Ascending aorta (tissue), 2 donors: ENCODE measurements at places on chromosomes 1 and 21.

DNA sequence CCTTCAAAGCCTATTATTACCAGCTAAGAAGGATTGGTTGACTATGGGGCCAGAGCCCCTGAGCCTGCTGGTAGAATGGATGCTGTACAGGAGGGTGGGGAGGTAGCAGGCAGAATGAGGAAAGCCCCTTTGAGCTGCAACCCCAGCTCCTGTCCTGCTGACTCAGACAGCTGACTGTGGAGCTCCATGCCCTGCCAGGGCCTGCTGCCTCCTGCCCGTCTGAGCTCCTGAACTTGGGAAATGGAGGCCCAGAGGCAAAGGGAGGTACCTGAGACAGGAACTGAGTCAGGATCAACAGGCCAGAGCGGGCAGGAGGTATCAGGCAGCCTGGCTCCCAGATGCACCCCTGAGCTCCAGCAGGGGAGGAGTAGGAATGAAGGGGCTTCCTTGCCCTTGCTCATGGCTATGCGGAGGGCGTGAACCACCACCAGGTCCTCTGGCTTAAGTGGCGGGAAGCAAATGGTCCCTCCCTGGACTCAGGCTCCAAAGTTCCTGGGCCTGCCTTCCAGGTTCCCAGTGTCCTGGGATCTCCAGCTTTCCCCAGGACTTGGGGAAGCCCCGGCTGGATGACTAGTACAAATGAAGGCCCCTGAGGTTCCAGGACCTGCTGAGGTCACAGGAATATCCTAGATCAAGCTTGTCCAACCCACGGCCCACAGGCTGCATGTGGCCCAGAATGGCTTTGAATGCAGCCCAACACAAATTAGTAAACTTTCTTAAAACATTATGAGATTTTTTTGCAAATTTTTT lies 3.9 kb upstream of the SFN start:
- H3K27ac ChIP-seq, result no peak overlapping the region
- DNase-seq, result no peak
- no peak overlapping the region for H3K4me3 ChIP-seq
- H3K36me3 ChIP-seq, result peaks cover 7% of the 10 kb centered on the region
- H3K27me3 ChIP-seq, result no peaks in the 10 kb centered on the region
- H3K4me1 ChIP-seq, result no peaks in the 10 kb centered on the region

DNA sequence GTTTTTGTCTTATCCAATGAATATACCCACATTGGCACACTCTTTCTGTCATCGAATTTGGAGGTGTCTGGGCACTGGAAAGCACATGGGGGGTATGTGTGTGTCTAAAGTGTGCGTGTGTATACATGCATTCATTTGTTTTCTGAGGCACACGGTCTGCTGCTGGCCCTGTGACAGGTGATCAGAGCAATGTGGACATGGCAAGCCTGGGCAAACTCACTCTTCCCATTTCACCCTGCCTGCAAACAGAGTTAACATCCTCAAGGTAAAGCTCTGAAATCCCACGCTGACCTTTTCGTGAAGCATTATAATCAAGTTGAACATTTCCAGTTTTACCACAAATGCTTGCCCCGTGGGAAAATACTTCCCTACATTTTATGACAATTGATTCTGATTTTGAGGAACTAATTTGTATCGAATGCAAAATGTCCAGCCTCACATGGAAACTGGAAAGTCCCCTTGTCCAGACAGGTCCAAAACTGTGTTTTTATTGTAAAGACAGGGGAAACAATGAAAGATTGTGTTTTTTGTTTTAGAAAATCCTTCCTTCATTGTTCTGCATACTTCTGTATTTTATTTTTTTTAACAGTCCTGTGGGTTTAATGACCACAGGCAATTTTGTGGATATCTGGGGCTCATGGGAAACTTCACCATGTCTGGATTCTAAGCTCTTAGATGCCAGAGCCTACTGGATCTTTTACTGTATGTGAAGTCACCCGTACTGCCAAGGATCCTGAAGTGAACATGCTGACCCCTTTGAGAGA lies 160.9 kb downstream of the PBX1 start:
- no peaks in the 10 kb centered on the region for H3K36me3 ChIP-seq
- H3K4me3 ChIP-seq, result no peak overlapping the region
- DNase-seq, result no peak
- H3K27ac ChIP-seq, result no peak overlapping the region
- H3K4me1 ChIP-seq, result no peaks in the 10 kb centered on the region
- H3K27me3 ChIP-seq, result no peaks in the 10 kb centered on the region

DNA sequence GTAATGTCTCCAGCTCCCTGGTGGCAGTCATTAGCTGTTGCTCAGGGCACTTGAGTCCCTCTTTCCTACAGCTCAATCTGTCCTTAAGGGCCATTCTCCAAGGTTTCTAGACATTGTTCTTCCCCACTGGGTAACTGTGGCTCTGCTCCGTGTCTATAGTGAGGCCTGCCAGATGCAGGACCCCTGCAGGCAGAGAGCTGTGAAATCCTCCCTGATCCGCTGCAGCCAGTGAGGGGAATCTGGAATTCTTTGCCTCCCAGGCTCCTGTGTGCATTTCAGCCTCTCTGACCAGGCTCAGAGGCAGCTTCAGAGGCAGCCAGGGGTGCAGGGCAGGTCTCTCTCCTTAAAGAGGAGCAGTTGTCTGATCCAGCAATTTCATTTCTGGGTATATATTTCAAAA lies 14.4 kb upstream of the IGSF21 start:
- no peaks in the 10 kb centered on the region for H3K27me3 ChIP-seq
- H3K36me3 ChIP-seq, result no peaks in the 10 kb centered on the region
- no peak overlapping the region for H3K27ac ChIP-seq
- no peak overlapping the region for H3K4me3 ChIP-seq
- DNase-seq, result no peak
- no peaks in the 10 kb centered on the region for H3K4me1 ChIP-seq

GRCh38 chr1:152495066-152495675 lies 15.4 kb upstream of the LCE5A start:
- no peaks in the 10 kb centered on the region for H3K4me1 ChIP-seq
- no peaks in the 10 kb centered on the region for H3K27me3 ChIP-seq
- H3K4me3 ChIP-seq, result no peak overlapping the region

DNA sequence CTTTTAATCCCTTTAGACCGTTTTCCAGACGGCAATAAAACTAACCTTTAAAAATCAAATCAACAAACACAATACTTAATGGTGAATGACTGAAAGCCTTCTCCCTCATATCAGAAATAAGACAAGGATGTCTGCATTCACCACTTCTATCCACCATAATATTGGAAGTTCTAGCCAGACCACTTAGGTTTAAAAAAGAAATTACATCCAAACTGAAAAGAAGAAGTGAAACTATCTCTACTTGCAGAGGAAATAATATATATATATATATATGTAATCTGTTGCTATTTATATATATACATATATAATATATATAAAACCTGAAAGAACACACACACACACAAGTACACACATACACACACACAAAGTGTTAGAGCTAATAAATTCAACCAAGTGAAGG lies 100.4 kb downstream of the BRINP3 start:
- DNase-seq, result no peak
- H3K4me3 ChIP-seq, result no peak overlapping the region
- no peak overlapping the region for H3K27ac ChIP-seq
- H3K27me3 ChIP-seq, result no peaks in the 10 kb centered on the region
- H3K4me1 ChIP-seq, result no peaks in the 10 kb centered on the region

DNA sequence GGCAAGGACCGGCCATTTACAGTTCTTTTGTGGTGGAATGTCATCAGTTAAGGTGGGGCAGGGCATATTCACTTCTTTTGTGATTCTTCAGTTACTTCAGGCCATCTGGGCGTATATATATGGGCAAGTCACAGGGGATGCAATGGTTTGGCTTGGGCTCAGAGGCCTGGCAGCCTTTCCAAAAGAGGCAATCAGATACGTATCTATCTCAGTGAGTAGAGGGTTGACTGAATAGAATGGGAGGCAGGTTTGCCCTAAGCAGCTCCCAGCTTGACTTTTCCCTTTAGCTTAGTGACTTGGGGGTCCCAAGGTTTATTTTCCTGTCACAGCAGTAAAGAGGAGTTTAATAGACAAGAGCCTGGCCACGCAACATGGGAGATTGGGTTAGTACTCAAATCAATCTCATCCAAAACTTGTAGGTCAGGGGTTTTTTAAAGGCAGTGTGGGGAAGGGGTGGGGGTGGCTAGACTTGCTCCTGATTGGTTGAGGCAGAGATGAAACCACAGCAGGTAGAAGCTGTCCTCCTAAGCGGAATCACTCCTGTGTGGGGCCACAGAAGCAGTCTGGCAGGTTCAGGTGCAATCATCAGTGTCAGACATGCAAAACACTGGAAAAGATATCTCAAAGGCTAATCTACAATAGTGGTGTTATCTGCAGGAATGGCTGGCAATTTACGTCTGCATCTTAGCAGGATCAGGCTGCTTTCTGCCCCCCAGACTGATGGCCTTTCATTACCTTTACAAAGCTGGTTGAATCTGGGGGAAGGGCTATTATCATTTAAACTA lies 112.9 kb downstream of the TLR5 start:
- H3K4me3 ChIP-seq, result no peak overlapping the region
- no peaks in the 10 kb centered on the region for H3K27me3 ChIP-seq
- H3K27ac ChIP-seq, result no peak overlapping the region
- H3K36me3 ChIP-seq, result no peaks in the 10 kb centered on the region
- no peaks in the 10 kb centered on the region for H3K4me1 ChIP-seq

GRCh38 chr1:106480629-106481028 lies 575.8 kb upstream of the PRMT6 start:
- H3K27ac ChIP-seq, result no peak overlapping the region
- no peak for DNase-seq
- H3K4me1 ChIP-seq, result no peaks in the 10 kb centered on the region
- no peaks in the 10 kb centered on the region for H3K36me3 ChIP-seq
- H3K27me3 ChIP-seq, result no peaks in the 10 kb centered on the region
- H3K4me3 ChIP-seq, result no peak overlapping the region

GRCh38 chr1:38991638-38992411 lies 749 bp downstream of the AKIRIN1 start:
- H3K36me3 ChIP-seq, result no peaks in the 10 kb centered on the region
- peak overlapping the region; percentile 89 for H3K27ac ChIP-seq
- peak overlapping the region; percentile 82 for H3K4me3 ChIP-seq
- DNase-seq, result no peak
- H3K4me1 ChIP-seq, result no peaks in the 10 kb centered on the region

GRCh38 chr1:205319081-205320018 lies 2.2 kb downstream of the NUAK2 start:
- no peaks in the 10 kb centered on the region for H3K4me1 ChIP-seq
- no peak overlapping the region for H3K4me3 ChIP-seq
- no peaks in the 10 kb centered on the region for H3K27me3 ChIP-seq
- DNase-seq, result no peak
- H3K36me3 ChIP-seq, result no peaks in the 10 kb centered on the region

DNA sequence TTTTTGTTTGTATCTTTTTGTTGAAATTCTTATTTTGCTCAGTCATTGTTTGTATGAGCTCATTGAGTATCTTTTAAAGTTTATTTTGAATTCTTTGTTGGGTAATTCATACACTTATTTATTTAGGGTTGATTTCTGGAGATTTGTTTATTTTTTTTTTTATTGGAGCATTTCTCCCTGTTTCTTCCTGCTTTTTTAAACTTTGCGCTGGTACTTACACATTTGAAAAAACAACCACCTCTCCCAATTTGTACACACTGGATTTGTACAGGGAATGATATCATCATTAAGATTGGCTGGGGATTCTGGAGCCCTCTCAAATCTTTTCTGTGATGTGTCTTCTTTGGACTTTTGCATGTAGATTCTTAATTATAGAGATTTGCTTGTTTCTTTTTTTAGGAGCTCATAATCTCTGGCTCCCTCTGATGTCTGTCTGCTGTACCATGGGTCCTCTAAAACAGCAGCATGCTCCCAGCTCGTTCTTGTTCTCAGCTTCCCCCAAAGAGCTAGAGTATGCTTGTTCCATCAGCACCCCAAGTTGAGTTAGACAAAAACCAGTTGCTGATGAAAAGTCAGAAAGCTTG lies 310.7 kb downstream of the DUSP10 start:
- no peaks in the 10 kb centered on the region for H3K4me1 ChIP-seq
- no peak for DNase-seq
- no peak overlapping the region for H3K4me3 ChIP-seq

- no peak for DNase-seq
- H3K27me3 ChIP-seq, result no peaks in the 10 kb centered on the region
- H3K4me1 ChIP-seq, result no peaks in the 10 kb centered on the region
Observed at GRCh38 chr1:236837115-236837514, 42.0 kb downstream of the MTR start.

- no peak overlapping the region for H3K4me3 ChIP-seq
- H3K27ac ChIP-seq, result no peak overlapping the region
- no peak for DNase-seq
- H3K36me3 ChIP-seq, result no peaks in the 10 kb centered on the region
- H3K4me1 ChIP-seq, result no peaks in the 10 kb centered on the region
- H3K27me3 ChIP-seq, result no peaks in the 10 kb centered on the region
Observed at GRCh38 chr1:208857465-208857864, 613.3 kb upstream of the PLXNA2 start.

DNA sequence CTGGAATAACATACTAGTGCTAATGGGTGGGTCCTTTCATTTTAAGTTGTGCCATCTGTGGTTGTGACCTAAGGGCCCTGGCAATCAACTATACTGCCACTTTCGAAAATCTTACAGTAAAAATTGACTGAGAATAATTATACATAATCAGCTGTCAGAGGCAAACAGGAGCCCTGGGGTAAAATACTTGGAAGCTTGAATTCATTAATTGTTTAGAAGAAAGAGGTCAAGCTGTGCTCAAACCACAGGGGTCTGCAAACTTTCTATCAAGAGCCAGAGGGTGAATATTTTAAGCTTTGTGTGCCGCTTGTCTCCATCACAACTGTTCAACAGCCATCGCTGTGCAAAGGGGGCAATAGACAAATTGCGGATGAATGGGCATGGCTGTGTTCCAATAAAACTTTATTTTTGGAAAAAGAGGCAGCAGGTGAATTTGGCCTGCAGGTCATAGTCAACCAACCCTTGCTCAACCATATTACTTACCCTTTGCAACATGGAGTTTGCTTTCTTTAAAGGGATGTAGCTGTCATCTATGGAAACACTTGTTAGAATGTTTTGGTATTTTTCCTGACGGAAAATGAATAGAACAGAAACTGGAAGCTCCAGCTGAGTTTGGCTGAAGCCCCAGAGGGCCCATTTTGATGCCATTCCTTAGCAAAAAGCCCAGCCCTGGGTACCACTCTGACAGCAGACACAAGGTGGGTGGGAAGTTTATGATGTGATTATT lies 35.7 kb upstream of the USP1 start:
- H3K4me1 ChIP-seq, result no peaks in the 10 kb centered on the region
- no peaks in the 10 kb centered on the region for H3K27me3 ChIP-seq
- DNase-seq, result no peak
- no peaks in the 10 kb centered on the region for H3K36me3 ChIP-seq
- H3K4me3 ChIP-seq, result no peak overlapping the region

GRCh38 chr1:236213534-236213933 lies 68.2 kb downstream of the ERO1B start:
- no peaks in the 10 kb centered on the region for H3K36me3 ChIP-seq
- no peaks in the 10 kb centered on the region for H3K4me1 ChIP-seq
- no peaks in the 10 kb centered on the region for H3K27me3 ChIP-seq
- H3K27ac ChIP-seq, result no peak overlapping the region
- DNase-seq, result no peak

- no peak overlapping the region for H3K27ac ChIP-seq
- no peaks in the 10 kb centered on the region for H3K27me3 ChIP-seq
- H3K4me3 ChIP-seq, result no peak overlapping the region
- no peak for DNase-seq
Observed at GRCh38 chr1:97209381-97209957, 487.9 kb downstream of the PTBP2 start.

GRCh38 chr1:230747890-230748800 lies 957 bp downstream of the CAPN9 start:
- H3K36me3 ChIP-seq, result no peaks in the 10 kb centered on the region
- DNase-seq, result no peak
- H3K27ac ChIP-seq, result no peak overlapping the region
- H3K4me3 ChIP-seq, result no peak overlapping the region
